ENCODE measurements at places on chromosomes 7 and 10. TPM values are rescaled to one million over a fixed set of nuclear protein-coding genes. Genes with fewer than 3 reads are reported as not detected.

GRCh38 chr7:28865601-28866144 is 92.5 kb downstream of the TRIL start:
- H3K27me3 ChIP-seq = peaks cover 11% of the 10 kb centered on the region
- no peaks in the 10 kb centered on the region for H3K4me1 ChIP-seq

DNA sequence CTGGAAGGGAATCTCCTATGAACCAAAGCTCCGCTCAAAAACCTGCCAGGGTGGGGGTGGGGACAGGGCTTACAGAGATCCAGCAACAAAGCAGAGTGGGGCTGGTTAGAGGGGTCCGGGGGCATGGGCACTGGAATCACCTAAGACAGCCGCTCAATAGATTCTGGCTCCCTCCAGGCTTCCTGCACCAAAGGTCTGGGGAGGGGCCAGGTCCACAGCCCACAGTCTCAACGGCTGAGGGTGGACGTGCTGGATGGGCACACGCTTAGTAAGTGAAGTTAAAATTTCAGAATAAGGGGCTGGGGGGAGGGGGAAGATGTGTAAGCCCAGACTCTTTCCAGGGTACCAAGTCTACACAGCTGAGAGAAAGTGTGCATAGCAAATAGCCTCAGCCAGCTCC is 31.1 kb downstream of the PYROXD2 start:
- no peak overlapping the region for H3K27ac ChIP-seq
- H3K36me3 ChIP-seq = peaks cover 24% of the 10 kb centered on the region
- no peaks in the 10 kb centered on the region for H3K27me3 ChIP-seq
- DNase-seq = no peak

- H3K36me3 ChIP-seq = no peaks in the 10 kb centered on the region
- no peak overlapping the region for H3K4me3 ChIP-seq
- no peak for DNase-seq
- H3K27me3 ChIP-seq = no peaks in the 10 kb centered on the region
- no peak overlapping the region for H3K27ac ChIP-seq
These were observed 110.2 kb downstream of the CUL2 start for GRCh38 chr10:34979938-34980337.

DNA sequence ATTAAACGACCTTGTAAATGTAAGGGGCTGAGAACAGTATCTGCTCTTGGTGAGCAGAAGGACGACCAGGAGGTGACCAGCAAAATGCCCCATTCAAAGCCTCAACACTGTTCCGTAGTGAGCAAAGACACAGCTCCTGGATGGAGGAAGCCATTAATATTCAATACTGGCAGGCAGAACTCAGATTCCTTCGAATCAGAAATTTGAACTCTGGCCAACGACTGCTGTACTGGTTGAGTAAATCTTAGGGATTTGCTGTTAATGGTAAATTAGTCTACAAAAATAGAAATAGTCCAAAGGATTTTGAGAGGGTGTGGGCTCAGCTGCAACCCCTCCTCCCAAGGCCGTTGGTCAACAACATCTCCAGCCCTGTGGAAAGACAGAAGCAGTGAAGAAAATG is 130.5 kb upstream of the PFKP start:
- no peak overlapping the region for H3K4me3 ChIP-seq
- H3K27me3 ChIP-seq = no peaks in the 10 kb centered on the region
- H3K36me3 ChIP-seq = no peaks in the 10 kb centered on the region
- no peak overlapping the region for H3K27ac ChIP-seq
- no peaks in the 10 kb centered on the region for H3K4me1 ChIP-seq
- no peak for DNase-seq

DNA sequence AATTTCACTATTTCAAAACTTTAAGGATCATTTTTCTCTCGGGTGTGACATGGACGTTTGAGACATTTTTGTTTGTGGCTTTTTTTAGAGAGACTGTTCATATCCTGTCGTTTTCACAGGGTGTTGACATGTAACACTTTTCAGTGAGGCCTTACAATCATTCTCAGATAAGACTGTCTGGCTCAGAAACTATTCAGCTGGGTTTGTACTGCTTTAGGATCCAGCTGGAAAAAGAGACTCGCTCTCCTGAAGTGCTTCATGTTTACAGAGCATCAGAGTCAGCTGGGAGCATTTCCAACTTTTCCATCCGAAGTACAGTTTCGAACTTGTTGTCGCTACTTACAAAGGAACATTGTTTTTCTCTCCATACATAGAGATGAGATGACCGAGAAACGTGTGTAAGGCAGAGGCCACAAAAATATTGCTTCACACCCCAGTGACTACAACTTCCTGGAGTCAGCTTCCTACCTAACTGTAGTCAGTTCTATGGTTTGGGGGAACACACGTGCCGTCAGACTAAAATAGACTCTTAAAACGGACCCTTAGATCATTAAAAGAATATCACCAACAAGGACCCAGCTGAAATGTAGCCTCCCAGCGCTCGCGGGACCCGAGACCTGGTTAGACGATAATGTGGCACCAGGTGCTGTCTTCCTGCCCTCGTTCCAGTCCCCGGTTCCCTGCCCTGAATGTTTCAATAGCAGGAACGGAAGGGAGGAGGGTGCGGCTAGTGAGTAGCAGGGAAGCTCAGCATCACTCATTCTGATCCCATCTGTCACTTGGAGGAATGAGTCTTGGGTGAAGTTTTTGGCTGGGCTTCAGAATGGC is 78.0 kb downstream of the MKI67 start:
- H3K27ac ChIP-seq = peak overlapping the region; percentile 68
- peaks cover 14% of the 10 kb centered on the region for H3K4me1 ChIP-seq
- DNase-seq = no peak
- H3K36me3 ChIP-seq = peaks cover 27% of the 10 kb centered on the region
- peak overlapping the region; percentile 16 for H3K4me3 ChIP-seq

GRCh38 chr10:14003517-14004184 is 327.1 kb downstream of the FRMD4A start:
- no peaks in the 10 kb centered on the region for H3K27me3 ChIP-seq
- no peak overlapping the region for H3K27ac ChIP-seq
- DNase-seq = no peak
- H3K4me1 ChIP-seq = no peaks in the 10 kb centered on the region
- no peaks in the 10 kb centered on the region for H3K36me3 ChIP-seq

DNA sequence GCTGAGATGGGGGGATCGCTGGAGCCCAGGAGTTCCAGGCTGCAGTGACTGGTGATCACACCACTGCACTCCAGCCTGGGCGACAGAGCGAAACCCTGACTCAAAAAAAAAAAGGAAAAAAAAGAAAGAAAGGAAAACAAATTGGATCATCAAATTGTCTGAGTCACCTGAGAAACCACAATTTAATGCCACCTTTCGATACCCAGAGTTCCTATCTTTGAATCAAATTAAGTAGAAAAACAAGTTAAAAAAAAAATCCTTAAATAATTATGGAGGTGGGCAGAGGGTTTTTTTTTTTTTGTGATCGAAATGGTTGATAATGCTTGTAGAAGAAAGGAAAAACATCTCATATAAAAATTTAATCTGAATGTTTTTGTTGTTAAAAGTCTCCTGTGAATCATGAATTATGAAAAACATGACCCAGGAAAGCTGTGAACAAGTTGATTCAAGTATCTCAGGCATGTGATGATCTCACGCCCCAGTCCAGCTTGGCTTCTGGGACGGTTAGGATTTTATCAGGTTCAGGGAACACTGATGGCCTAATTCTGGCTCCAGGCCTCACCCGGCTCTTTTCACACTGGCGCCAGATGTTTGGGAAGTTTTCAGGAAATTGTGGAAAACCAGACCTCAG is 25.3 kb upstream of the CUX1 start:
- no peak overlapping the region for H3K4me3 ChIP-seq
- H3K27me3 ChIP-seq = no peaks in the 10 kb centered on the region
- no peaks in the 10 kb centered on the region for H3K36me3 ChIP-seq
- no peak overlapping the region for H3K27ac ChIP-seq
- no peak for DNase-seq
- H3K4me1 ChIP-seq = no peaks in the 10 kb centered on the region

- peaks cover 8% of the 10 kb centered on the region for H3K4me1 ChIP-seq
- H3K27ac ChIP-seq = no peak overlapping the region
- no peaks in the 10 kb centered on the region for H3K36me3 ChIP-seq
- DNase-seq = no peak
- no peak overlapping the region for H3K4me3 ChIP-seq
- peaks cover 30% of the 10 kb centered on the region for H3K27me3 ChIP-seq
These were observed 4.2 kb downstream of the HTRA1 start for GRCh38 chr10:122465401-122466040.

- no peak for DNase-seq
- H3K27ac ChIP-seq = no peak overlapping the region
- H3K36me3 ChIP-seq = no peaks in the 10 kb centered on the region
- no peak overlapping the region for H3K4me3 ChIP-seq
- peaks cover 6% of the 10 kb centered on the region for H3K4me1 ChIP-seq
These were observed 83.1 kb downstream of the LHPP start for GRCh38 chr10:124544711-124545110.

DNA sequence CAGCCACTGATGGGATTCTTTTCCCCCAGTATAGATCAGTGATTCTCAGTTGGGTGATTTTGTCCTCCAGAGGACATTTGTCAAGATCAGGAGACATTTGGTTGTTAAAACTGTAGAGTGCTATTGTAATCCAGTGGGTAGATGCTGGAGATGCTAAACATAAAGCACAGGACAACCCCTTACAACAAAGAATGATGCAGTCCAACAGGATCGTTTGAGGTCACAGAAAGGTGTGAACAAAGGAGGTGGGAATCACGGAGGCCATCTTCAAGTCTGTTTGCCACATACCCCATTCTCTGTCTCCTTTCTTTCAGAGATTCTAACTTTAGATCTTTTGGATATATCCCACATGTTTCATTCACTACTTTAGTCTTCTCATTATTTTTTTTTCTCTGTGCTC is 69.0 kb downstream of the HELLS start:
- H3K27ac ChIP-seq = no peak overlapping the region
- no peaks in the 10 kb centered on the region for H3K36me3 ChIP-seq
- no peaks in the 10 kb centered on the region for H3K4me1 ChIP-seq
- DNase-seq = no peak
- no peak overlapping the region for H3K4me3 ChIP-seq
- no peaks in the 10 kb centered on the region for H3K27me3 ChIP-seq

- no peak overlapping the region for H3K4me3 ChIP-seq
- peaks cover 11% of the 10 kb centered on the region for H3K4me1 ChIP-seq
- no peak for DNase-seq
These were observed 101.6 kb upstream of the PPIF start for GRCh38 chr10:79245539-79246208.

GRCh38 chr10:23065181-23065948 is 30.0 kb upstream of the MSRB2 start:
- H3K27ac ChIP-seq = no peak overlapping the region
- H3K4me3 ChIP-seq = no peak overlapping the region
- no peaks in the 10 kb centered on the region for H3K36me3 ChIP-seq
- peaks cover 10% of the 10 kb centered on the region for H3K4me1 ChIP-seq
- H3K27me3 ChIP-seq = no peaks in the 10 kb centered on the region
- peak; percentile 64 for DNase-seq

DNA sequence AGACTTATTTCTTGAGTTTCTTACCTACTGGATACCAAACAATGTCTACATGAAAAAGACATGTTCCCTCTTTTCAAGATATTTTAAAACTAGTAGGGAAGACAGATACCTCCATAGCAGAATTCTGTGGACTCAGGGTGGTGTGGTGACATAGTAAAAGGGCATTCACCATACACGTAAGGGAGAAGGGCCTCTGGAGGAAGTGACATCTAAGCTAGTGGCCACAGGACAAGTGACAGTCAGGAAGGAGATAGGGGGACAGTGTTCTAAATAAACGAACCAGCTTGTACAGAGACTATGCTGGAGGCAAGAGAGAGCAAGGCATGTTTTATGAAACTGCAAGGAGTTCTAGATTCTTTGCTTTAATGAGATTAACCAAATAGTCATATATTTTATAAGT is 321.7 kb upstream of the LRGUK start:
- H3K4me1 ChIP-seq = no peaks in the 10 kb centered on the region
- H3K27ac ChIP-seq = no peak overlapping the region
- no peaks in the 10 kb centered on the region for H3K36me3 ChIP-seq
- no peaks in the 10 kb centered on the region for H3K27me3 ChIP-seq
- no peak for DNase-seq
- no peak overlapping the region for H3K4me3 ChIP-seq

- no peak overlapping the region for H3K4me3 ChIP-seq
- peak; percentile 47 for DNase-seq
- no peak overlapping the region for H3K27ac ChIP-seq
- H3K36me3 ChIP-seq = no peaks in the 10 kb centered on the region
- no peaks in the 10 kb centered on the region for H3K4me1 ChIP-seq
- H3K27me3 ChIP-seq = no peaks in the 10 kb centered on the region
These were observed 18.3 kb upstream of the HBP1 start for GRCh38 chr7:107150375-107151073.

- H3K27ac ChIP-seq = no peak overlapping the region
- H3K27me3 ChIP-seq = peaks cover 2% of the 10 kb centered on the region
- H3K36me3 ChIP-seq = no peaks in the 10 kb centered on the region
These were observed 14.6 kb upstream of the NUB1 start for GRCh38 chr7:151327022-151327421.

- no peaks in the 10 kb centered on the region for H3K36me3 ChIP-seq
- H3K27ac ChIP-seq = no peak overlapping the region
- peaks cover 7% of the 10 kb centered on the region for H3K27me3 ChIP-seq
- H3K4me3 ChIP-seq = no peak overlapping the region
These were observed 108.0 kb downstream of the WDFY4 start for GRCh38 chr10:48792687-48793096.

DNA sequence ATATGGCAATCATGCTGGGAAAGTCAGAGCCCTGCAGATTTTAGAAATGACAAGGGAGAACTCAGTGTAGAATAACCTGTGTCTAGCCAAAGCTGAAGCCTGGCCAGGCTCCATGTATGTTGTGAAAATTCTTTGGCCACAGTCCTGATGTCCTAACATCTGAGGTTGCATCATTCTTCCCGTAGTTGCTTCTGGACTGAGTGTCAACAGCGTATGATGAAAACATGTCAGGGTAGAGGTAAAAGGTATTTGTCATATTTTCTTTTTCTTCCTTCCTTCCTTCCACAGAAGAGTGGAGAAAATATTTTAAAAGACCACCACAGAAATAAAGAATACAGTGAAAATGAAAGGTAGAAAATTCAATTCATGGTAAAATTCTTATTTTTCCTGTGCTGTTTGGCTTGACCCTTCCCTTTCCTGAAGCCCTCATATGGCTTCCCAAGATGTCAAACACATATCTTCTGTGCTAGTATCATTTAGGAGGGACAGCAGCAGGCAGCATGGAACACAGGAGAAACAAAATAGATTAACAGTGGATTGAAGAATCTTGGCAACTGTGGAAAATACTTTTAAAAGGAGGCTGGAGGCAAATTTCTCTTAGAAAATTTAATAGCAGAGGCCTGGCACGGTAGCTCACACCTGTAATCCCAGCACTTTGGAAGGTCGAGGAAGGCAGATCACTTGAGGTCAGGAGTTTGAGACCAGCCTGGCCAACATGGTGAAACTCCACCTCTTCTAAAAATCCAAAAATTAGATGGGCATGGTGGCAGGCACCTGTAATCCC is 18.9 kb upstream of the NRBF2 start:
- no peak overlapping the region for H3K27ac ChIP-seq

- H3K36me3 ChIP-seq = peaks cover 7% of the 10 kb centered on the region
- H3K4me1 ChIP-seq = no peaks in the 10 kb centered on the region
- H3K27ac ChIP-seq = no peak overlapping the region
- H3K27me3 ChIP-seq = no peaks in the 10 kb centered on the region
- no peak for DNase-seq
- H3K4me3 ChIP-seq = no peak overlapping the region
These were observed 46.7 kb downstream of the PLXDC2 start for GRCh38 chr10:19862811-19863515.

Gene VSTM4
- polyA plus RNA-seq = 10.2 TPM

Gene AKR1C1
- polyA plus RNA-seq = 12.0 TPM

Gene ZNF3
- 50.4 TPM for polyA plus RNA-seq

Gene MEIG1
- 0.33 TPM for polyA plus RNA-seq

Gene FAM24B
- 4.1 TPM for polyA plus RNA-seq

Gene VSTM2A
- 2.7 TPM for polyA plus RNA-seq

Gene LLCFC1
- 6.6 TPM for polyA plus RNA-seq

Gene STK31
- 0.52 TPM for polyA plus RNA-seq
